Right atrium auricular region (tissue), 2 donors: ENCODE measurements at places on chromosomes 7 and 10. TPM values are rescaled to one million over a fixed set of nuclear protein-coding genes. Genes with fewer than 3 reads are reported as not detected.

Gene ALDH18A1
- total RNA-seq = 13.7 TPM

Gene VIPR2
- 3.8 TPM for total RNA-seq

Gene ZNF365
- 3.6 TPM for total RNA-seq

Gene RARRES2
- total RNA-seq = 105 TPM

Gene GPR158
- not detected for total RNA-seq

Gene ALOX5
- 16.0 TPM for total RNA-seq

Gene PODXL
- 144 TPM for total RNA-seq

Gene GPR146
- 18.6 TPM for total RNA-seq

DNA sequence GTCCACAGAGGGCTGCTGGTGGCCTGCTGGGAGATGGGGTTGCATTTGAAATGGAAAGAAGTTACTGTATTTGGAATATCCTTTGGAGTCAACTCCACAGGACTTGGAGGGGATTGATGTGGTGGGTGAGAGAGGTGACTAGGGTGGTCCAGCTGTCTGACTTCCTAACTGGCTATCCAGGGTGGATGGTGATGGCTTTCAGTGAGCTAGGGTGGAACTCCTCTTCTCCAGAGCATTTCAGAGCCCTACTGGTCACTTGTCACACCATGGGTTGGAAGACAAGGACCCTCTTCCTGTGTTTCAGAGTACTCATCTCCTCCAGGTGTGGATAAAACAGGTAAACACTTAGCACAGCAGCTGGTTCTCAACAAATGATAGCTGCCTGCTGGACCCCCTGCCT is 3.3 kb upstream of the ADAMTS14 start:
- DNase-seq = no peak
- H3K36me3 ChIP-seq = no peaks in the 10 kb centered on the region
- no peaks in the 10 kb centered on the region for H3K4me1 ChIP-seq
- no peaks in the 10 kb centered on the region for H3K27me3 ChIP-seq
- H3K4me3 ChIP-seq = no peak overlapping the region

- H3K4me3 ChIP-seq = no peak overlapping the region
- no peak for DNase-seq
- H3K27ac ChIP-seq = no peak overlapping the region
- no peaks in the 10 kb centered on the region for H3K36me3 ChIP-seq
- H3K27me3 ChIP-seq = no peaks in the 10 kb centered on the region
- peaks cover 3% of the 10 kb centered on the region for H3K4me1 ChIP-seq
These were observed 162.4 kb downstream of the NOC3L start for GRCh38 chr10:94200146-94200837.

GRCh38 chr10:71782221-71782916 is 9.0 kb upstream of the VSIR start:
- no peaks in the 10 kb centered on the region for H3K4me1 ChIP-seq
- H3K36me3 ChIP-seq = no peaks in the 10 kb centered on the region
- H3K4me3 ChIP-seq = no peak overlapping the region
- H3K27me3 ChIP-seq = no peaks in the 10 kb centered on the region
- DNase-seq = no peak

DNA sequence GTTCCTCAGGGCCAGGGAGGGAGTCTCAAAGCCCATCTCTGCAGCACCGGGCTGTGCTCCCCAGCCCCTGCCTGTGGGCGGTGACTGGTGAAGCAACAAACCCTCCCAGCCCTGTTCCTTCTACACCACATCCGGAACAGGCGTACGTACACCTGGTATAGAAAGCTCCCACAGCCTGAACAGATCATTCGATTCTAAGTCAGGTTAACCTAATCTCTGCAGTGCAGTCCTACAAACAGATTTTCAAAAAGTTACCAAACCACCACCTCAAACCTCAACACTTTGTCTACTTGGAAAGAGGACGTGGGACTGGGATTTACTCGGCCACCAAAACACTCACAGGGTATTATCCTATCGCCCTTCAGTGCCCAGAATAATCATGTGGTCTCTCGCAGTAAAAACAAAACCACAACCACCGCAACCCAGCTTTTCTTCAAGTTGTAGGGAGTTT is 238.4 kb downstream of the DIP2C start:
- no peak overlapping the region for H3K27ac ChIP-seq
- no peak overlapping the region for H3K4me3 ChIP-seq
- H3K27me3 ChIP-seq = no peaks in the 10 kb centered on the region
- peaks cover 19% of the 10 kb centered on the region for H3K4me1 ChIP-seq

DNA sequence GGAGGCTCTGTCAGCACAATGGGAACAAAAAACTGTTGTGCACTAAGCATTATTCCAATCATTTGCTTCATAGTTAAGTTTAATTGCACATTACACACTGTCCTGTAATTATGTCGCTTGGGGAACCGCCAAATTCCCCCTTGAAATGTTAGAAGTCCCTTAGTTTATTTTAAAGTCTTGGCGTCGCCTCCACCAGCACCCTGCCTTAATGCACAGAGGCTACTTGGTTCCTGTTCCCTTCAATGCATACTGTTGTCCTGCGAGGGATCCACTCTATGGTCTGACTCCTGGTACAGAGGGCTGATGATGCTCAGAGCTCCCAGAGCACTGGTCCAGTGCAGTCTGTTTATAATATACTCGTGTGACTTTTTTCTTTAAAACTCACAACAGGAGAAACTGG is 330.7 kb downstream of the ELMO1 start:
- H3K27ac ChIP-seq = no peak overlapping the region
- no peaks in the 10 kb centered on the region for H3K36me3 ChIP-seq
- no peak for DNase-seq
- H3K4me3 ChIP-seq = no peak overlapping the region
- H3K27me3 ChIP-seq = no peaks in the 10 kb centered on the region
- no peaks in the 10 kb centered on the region for H3K4me1 ChIP-seq

DNA sequence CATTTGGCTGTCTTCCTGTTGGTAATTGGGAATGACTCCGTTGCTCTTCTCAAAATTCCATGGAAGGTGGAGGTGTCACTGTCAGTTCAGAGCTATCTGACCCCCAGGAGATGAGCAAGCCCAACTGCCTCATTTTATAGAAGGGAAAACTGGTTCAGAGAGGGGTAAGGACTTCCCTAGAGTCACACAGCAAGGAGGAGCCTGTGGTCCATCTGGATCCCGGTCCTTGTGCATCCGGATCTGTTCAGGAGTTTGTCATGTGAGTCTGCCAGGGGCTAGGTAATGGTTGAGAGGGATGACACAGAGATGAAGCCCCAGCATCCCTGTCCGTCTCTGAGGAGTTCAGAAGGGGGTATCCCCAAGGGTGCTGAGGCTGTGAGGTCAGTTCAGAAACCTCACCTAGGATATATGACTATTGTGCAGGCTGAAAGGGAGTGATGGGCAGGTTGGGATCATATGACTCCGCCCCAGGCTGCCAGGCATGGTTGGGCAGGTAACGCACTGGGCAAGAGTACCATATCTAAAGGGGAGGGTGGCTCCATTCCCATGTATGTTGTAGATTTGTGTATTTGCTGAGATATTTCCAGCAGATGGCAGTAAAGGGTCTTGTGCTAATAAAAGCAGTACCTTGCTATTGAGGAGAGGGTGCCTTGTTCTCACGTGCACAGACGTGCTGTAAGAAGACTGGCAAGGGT is 16.0 kb upstream of the SLC29A3 start:
- H3K27ac ChIP-seq = no peak overlapping the region
- H3K27me3 ChIP-seq = no peaks in the 10 kb centered on the region
- H3K36me3 ChIP-seq = peaks cover 12% of the 10 kb centered on the region
- no peak for DNase-seq
- no peaks in the 10 kb centered on the region for H3K4me1 ChIP-seq

DNA sequence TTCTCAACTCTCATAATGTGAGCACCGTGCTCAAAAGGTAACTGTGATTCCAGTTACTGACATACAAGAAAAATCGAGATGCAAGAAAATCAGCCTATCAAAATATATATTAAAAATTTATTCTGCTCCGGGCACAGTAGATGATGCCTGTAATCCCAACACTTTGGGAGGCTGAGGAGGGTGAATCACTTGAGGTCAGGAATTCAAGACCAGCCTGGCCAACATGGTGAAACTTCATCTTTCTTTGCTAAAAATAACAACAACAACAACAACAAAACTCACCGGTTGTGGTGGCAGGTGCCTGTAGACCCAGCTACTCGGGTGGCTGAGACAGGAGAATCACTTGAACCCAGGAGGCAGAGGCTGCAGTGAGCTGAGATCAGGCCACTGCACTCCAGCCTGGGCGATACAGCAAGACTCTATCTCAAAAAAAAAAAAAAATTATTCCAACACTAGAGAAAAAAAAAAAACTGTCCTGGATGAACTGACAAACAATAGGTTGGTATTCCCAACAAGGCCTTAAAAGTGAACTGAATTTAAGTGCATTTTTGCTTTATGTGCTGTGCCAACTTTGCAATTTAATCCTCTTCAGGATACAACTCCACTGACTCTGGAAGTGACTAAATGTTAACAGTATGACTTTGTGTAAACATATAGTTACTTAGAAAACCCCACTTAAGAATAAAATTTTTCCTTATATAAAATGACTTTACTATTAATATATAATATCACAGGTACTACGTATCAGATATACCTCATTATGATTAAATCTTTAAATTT is 51.1 kb downstream of the JMJD1C start:
- no peak overlapping the region for H3K4me3 ChIP-seq
- H3K4me1 ChIP-seq = no peaks in the 10 kb centered on the region
- H3K27ac ChIP-seq = no peak overlapping the region
- no peaks in the 10 kb centered on the region for H3K36me3 ChIP-seq
- DNase-seq = no peak

DNA sequence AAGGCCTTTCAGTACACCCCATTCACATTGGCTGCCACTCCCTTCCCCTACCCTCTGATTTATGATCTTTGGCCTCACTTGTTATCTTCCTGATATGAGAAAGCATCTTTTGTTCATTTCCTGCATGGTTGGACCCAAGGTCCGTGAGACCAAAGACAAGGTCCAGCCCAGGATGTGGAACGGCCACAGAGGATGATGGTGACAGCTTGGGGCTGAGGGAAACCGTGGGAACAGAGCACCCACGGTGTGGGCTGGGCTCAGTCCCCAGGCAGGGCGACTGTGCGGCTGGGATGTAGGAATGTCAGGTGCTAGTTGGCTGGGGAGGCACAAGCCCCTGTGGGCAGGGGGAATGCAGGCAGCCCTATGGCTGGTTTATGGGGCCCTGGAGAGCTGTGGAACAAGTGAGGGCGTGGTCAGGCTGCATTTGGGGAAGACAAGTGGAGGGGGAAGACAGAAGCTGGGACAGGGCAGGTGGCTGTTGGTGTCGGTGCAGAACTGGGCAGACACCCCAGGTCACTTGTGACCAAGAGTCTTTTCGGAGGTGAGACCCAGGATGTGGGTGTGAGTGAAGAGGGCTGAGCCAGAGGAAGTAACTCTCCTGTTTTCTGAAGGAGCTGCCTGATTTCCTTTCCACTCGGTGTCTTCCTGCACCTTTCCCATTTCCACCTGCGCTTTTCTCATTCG is 51.7 kb upstream of the IGFBP3 start:
- no peak overlapping the region for H3K27ac ChIP-seq
- no peaks in the 10 kb centered on the region for H3K4me1 ChIP-seq
- no peak overlapping the region for H3K4me3 ChIP-seq
- H3K27me3 ChIP-seq = no peaks in the 10 kb centered on the region

GRCh38 chr7:114539575-114539974 is 125.0 kb downstream of the FOXP2 start:
- H3K4me3 ChIP-seq = no peak overlapping the region
- H3K4me1 ChIP-seq = no peaks in the 10 kb centered on the region
- H3K27me3 ChIP-seq = no peaks in the 10 kb centered on the region
- no peaks in the 10 kb centered on the region for H3K36me3 ChIP-seq
- no peak for DNase-seq
- no peak overlapping the region for H3K27ac ChIP-seq

- no peak for DNase-seq
- H3K27ac ChIP-seq = no peak overlapping the region
- H3K4me1 ChIP-seq = no peaks in the 10 kb centered on the region
These were observed 442.9 kb downstream of the AUTS2 start for GRCh38 chr7:70040970-70041766.

GRCh38 chr10:85792533-85792858 is 574.1 kb downstream of the GRID1 start:
- no peaks in the 10 kb centered on the region for H3K36me3 ChIP-seq
- H3K4me3 ChIP-seq = no peak overlapping the region
- H3K4me1 ChIP-seq = no peaks in the 10 kb centered on the region
- H3K27ac ChIP-seq = no peak overlapping the region
- H3K27me3 ChIP-seq = no peaks in the 10 kb centered on the region

- H3K27me3 ChIP-seq = no peaks in the 10 kb centered on the region
- peaks cover 17% of the 10 kb centered on the region for H3K4me1 ChIP-seq
- DNase-seq = no peak
These were observed 4.7 kb upstream of the CXCL12 start for GRCh38 chr10:44389556-44389955.

GRCh38 chr7:41731493-41732435 is 28.9 kb upstream of the INHBA start:
- H3K27me3 ChIP-seq = no peaks in the 10 kb centered on the region
- no peak overlapping the region for H3K27ac ChIP-seq
- DNase-seq = no peak

GRCh38 chr7:26599982-26600381 is 264.4 kb downstream of the SKAP2 start:
- no peaks in the 10 kb centered on the region for H3K27me3 ChIP-seq
- no peak overlapping the region for H3K27ac ChIP-seq
- no peak overlapping the region for H3K4me3 ChIP-seq
- no peaks in the 10 kb centered on the region for H3K36me3 ChIP-seq
- H3K4me1 ChIP-seq = no peaks in the 10 kb centered on the region

GRCh38 chr7:5619419-5620130 is 161.9 kb downstream of the RNF216 start:
- peaks cover 52% of the 10 kb centered on the region for H3K36me3 ChIP-seq
- no peak overlapping the region for H3K4me3 ChIP-seq
- DNase-seq = no peak
- no peak overlapping the region for H3K27ac ChIP-seq
- no peaks in the 10 kb centered on the region for H3K4me1 ChIP-seq

DNA sequence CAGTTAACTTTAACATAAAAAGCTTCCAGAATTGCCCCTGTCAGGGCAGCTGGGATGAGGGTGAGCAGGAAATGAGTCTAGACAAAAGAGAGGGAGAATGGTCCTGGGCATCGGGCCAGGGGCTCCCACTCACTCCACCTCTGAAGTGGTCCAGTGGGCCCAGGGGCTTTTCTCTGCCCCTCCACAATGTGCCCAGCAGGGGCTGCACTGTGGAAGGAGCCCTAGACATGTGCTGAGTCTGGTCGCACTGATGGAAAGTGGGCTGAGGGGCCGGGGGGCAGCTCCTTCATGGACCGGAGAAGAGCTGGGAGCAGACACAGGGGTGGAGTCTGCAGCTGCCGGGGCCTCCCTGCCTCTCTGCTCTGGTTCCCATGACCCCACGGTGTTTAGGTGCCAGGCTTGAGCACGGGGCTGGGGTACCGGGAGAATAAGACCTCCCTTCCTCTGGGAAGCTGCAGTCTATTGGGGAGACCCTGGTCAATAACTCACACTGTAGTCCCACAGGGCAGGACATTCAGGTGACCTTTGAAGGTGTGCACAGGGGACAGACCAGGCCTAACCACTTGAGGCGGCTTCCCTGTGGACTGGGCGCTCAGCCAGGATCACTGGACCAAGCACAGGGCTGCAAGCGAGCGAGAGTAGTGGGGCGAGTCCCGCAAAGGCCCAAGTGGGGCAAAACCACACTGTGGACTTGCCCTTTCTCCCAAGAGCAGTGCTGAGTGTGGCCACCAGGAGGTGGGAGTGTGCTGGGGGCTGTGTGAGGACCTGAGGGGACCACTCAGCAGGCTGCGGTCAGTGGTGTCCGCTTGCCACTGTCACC is 6.1 kb downstream of the ADCY1 start:
- no peak for DNase-seq
- no peak overlapping the region for H3K27ac ChIP-seq
- peaks cover 14% of the 10 kb centered on the region for H3K4me1 ChIP-seq
- no peak overlapping the region for H3K4me3 ChIP-seq
- H3K27me3 ChIP-seq = no peaks in the 10 kb centered on the region
